Amniotic stem cell (primary cell): ENCODE measurements at places on chromosomes 2 and 18.

GRCh38 chr2:118249531-118249930, 161.3 kb downstream of the INSIG2 start:
- DNase-seq: no peak

- no peak for DNase-seq
Observed at GRCh38 chr2:101773137-101773536, 75.6 kb downstream of the MAP4K4 start.

DNA sequence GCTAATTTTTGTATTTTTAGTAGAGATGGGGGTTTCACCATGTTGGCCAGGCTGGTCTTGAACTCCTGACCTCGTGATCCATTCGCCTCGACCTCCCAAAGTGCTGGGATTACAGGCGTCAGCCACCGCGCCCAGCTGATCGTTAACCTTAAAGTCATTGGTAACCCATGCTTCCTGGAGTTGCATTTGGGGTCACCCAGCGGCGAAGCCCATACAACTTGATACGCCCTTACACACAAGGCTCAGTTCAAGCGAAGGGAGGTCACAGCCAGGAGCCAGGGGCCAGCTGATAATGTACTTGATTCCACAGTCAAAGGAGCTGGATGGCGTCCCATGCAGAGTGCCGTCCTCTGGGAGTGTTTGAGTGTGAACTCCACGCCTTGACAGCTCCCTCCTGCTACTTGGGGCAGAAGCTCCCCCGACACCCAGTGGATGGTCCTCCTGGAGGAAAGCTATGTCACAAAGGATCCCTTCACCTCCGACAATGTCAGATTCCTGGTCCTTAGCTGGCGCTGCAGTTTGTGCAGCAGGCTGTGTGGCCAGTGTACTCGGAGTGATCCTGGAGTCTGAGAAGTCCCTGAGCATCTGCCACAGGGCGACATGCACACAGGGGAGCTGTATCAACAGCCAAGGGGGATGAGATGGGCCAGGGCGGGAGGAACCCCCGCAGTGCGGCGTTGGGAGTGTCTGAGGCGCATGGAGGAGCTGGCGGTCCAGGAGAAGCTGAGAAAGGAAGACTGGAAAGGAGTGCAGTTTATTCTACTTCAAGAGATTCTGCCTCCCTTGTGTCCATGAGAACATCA, 7.9 kb downstream of the CLHC1 start:
- DNase-seq: no peak

GRCh38 chr2:153739394-153739793, 132.3 kb upstream of the GALNT13 start:
- no peak for DNase-seq

DNA sequence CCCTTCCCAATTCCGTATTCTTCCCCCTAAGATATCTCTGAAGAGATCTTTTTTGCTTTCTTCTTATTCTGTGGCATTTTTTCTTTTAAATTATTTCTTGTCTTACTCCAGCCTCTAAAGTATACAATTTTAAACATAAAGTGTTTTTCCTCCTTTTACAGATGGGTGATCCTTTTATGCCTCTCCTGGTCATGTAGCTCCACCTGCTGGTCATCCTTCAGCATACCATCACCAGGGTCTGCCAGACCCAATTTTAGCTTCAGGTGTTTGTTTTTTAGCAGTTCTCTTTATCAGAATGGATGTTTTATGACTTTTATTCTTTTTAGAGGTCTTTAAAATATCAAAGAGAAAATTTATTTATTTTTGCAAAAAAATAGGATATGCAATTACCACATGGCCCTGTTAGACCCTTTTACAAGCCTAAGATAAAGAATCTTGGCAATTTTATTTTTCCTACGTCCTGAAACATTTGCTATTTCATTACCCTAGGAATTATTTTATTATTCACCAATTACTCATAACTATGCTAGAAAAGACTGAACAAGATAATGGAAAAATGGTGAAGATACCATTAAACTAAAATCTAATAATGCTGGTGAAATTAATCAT, 55.5 kb downstream of the PIGN start:
- peak; percentile 17 for DNase-seq

- DNase-seq: no peak
Observed at GRCh38 chr2:161316701-161317100, 8.5 kb downstream of the PSMD14 start.

GRCh38 chr2:198973181-198973580, 484.6 kb downstream of the SATB2 start:
- no peak for DNase-seq

DNA sequence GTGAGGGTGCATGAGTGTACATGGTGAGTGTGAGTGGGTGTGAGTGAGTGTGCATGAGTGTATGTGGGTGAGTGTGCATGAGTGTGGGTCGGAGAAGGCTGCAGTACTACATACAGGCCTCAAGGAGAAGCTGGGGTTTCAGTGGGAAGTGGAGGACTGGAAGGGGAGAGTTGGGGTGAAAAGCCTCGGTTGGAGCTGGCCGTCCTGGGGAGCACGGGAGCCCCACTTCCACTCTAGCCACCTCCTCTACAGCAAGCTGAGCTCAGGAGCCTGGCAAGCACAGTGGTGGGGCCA, 68.7 kb upstream of the HPCAL1 start:
- no peak for DNase-seq

DNA sequence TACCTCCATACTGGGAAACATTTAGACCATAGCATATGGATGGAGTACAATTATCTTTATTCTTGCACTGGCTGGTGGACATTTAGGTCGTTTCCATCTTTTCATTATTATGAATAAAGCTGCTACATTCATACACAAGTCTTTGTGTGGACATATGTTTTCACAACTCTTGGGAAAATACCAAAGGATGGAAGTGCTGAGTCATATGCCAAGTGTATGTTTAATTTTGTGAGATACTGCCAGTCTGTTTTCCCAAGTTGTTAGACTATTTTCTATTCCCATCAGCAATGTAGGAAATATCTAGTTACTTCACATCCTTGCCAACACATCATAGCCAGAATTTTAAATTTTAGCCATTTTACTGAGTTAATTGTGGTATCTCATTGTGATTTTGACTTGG, 91.5 kb downstream of the GALNT13 start:
- DNase-seq: no peak

GRCh38 chr2:71935262-71935848, 212.3 kb downstream of the CYP26B1 start:
- DNase-seq: no peak

DNA sequence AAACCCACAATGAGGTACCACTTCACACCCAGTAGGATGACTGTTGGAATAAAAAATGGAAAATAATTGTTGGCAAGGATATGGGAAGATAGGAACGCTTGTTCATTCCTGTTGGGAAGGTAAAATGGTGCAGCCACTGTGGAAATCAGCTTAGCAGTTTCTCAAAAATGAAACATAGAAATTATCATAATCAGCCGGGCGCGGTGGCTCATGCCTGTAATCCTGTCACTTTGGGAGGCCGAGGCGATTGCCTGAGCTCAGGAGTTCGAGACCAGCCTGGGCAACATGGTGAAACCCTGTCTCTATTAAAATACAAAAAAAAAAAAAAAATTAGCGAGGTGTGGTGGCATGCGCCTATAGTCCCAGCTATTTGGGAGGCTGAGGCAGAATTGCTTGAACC, 23.4 kb downstream of the AMER3 start:
- DNase-seq: no peak

DNA sequence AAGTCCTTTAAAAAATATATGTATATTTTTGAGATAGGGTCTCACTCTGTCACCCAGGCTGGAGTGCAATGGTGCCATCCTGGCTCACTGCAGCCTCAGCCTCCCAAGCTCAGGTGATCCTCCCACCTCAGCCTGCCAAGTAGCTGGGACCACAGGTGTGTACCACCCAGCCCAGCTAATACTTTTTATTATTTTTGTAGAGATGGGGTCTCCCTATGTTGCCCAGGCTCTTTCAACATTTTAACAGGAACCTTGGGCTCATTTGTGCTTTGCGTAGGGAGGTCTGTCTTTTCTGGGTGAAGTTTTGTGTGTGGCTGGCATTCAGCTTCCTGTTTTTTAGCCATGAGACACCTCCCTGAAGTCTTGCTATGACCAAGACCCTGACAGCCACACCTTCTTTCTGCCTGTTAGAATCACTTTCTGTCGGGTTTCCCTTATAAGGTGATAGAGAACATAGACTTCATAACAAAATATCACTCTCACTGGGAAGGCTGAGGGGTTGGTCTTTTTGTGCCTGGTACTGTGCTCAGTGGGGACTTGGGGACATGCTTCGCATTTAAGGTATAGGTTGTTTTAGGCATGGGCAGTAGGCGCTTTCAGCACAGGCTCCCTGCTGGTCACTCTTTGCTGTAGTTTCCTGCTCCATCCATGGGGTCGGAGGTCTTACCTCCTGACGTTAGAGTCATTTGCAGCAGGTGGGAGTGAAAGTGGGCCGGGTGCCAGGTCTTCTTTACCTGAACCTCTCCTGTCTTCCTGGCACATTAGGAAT, 3.4 kb downstream of the RAB31 start:
- no peak for DNase-seq

- no peak for DNase-seq
Observed at GRCh38 chr2:224847381-224847780, 131.2 kb upstream of the CCDC195 start.

- no peak for DNase-seq
Observed at GRCh38 chr2:177705511-177706173, 313.1 kb downstream of the AGPS start.

- DNase-seq: no peak
Observed at GRCh38 chr18:57027190-57027708, 119.6 kb upstream of the BOD1L2 start.

DNA sequence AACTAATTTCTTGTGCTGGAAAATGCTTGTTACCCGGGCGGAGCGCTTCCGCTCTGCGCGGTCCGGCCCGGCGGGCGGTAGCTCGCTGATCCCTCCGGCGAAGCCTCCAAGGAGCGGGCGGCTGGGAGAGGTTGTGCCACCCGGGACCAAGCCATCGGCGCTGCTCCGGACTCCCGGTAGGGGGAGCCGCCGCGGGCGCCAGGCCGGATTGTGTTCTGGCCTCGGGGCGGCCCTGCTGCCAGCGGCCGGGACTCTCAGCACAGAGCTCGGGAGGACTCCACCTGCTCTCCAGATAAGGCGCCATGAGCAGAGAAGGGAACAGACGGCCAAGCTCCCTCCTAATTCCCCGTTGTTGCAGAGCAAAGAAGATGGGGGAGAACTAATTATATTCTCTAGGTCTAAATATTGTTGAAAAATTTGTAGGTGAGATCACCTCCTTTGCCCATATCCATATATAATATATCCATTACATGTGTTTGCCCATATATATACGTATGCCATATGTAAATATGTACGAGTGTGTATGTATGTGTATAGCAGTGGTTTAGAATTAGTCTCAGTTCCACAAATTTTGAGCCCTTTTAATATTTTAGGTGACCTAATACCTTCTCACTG, 13.8 kb upstream of the SATB2 start:
- DNase-seq: peak; percentile 52

DNA sequence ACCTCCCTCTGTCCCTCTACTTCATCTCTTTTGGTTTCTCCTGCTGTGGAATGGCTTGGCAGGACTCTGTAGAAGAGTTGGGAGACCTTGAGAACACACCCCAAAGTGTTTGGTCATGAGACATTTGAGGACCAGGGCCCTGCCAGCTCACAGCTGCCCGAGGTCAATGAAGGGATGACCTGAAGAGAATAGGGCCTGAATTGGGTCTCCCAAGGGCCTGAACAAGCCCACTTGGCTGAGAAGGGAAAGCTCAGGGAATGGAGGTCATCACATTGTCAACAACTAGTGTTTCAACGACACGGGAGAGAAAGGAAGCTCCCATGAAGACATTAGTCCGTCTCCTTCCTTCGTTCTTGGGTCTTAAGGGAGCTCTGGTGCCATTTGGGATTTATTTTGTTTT, 52.8 kb downstream of the TTC32 start:
- DNase-seq: no peak

DNA sequence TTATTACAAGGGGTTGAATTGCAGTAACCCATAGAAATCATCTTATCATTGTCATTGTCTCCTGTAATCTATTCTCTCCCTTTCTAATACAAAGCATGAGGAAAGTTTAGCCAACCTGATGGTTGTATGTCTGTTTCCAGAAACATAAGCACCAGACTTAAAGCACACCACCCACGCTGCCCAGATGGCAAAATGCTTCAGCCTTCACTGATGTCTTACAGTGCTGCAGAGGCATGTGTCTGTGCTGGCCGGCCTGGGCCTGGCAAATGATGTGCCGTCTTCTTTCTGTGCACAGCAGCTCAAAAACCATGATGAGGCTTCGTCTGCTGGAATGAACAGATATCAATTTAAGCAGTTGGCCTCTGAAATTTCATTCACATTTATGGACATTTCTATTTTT, 443.0 kb upstream of the RGPD4 start:
- no peak for DNase-seq

- DNase-seq: no peak
Observed at GRCh38 chr2:166084301-166084700, 43.5 kb downstream of the SCN1A start.

DNA sequence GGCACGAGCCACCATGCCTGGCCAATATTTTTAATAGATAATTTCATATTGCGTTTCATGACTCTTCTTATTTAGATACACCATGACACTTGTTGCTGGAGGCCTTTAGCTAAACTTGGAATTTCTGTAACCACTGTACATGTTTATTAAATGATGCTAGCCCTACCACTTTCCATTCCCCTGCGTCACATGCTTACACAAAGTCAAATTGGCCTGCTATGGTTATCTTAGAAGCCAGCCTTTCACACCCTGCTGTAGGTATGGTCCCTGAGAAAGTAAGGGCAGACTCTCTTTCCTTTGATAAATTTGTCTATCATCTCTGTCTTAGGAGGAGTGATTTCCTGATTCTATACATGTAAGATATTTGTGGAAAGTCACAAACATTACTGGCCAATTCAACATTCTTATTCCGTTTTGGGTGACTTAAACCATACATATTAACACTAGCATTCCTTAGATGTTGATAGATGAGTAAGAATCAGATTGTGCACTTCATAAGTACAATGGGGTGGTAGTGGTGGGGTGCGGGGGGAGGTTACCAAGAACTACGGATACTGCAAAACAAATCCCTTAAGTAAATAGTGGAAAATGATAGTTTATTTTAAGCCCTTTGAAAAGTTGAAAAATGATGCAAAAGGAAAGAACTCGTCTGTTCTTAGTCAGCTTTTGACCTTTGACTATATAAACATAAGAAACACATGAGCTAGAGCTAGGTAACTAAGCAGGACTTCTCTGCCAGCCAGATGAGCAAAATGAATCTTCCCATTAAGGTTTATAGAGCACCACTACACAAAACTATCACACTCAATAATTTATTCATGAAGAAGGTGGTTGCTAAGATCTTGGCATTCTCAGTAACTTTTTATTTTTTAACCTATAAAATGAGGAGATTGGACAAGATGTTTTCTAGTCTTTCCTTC, 7.9 kb upstream of the NDUFV2 start:
- peak; percentile 59 for DNase-seq
